ENCODE measurements at places on chromosomes 5 and 9.

DNA sequence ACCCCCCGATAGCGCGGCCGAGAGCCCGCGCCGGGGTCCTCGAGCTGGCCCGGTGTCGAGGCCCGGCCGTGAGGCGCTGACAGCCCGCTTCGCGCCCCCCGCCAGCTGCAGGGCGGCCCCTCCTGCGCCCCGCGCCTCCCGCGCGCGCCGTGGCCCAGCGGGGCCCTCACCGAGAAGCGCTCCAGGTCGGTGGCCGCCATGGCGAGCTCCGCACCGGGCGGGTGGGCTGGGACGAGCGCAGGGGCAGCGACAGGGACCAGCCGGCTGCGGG lies 166 bp downstream of the SEPTIN8 start:
- no peak for DNase-seq

DNA sequence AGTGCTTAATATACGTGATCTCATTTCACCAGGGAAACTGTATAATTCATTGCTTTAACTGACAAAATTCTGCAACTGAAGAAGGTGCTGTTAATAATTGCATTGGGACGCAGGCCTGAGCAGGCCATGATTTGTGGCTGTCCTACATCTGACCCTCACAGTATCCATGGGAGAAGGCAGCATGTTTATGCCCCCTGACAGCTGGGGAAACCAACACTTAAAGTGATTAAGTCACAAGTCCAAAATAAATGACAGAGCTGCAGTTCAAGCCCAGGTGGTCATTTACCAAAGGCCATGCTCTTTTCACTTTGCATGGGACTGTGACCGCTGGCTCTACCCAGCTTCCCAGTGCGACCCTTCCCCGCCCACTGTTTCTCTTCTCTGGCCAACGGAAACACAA lies 30.5 kb upstream of the KCNMB1 start:
- no peak for DNase-seq

GRCh38 chr9:124032247-124032646 lies 20.7 kb downstream of the LHX2 start:
- no peak for DNase-seq

DNA sequence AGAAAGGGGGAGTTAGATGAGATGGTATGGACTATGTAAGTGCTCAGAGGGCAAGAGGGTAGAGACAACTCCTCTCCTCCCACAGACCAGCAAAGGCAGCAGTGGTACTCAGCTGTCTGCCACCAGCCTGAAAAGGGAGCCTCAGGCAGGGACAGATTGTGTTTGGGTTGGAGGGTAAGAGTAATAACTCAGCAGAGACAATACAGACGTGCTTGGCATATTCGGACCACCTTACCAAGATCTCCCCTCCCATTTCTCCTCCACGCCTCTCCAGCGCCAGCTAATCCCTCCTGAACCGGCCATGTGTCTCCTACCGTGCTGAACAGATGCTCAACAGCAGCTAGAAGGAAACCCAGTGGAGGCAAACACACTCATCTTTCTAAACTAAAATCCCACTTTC lies 180.8 kb downstream of the ASTN2 start:
- no peak for DNase-seq

DNA sequence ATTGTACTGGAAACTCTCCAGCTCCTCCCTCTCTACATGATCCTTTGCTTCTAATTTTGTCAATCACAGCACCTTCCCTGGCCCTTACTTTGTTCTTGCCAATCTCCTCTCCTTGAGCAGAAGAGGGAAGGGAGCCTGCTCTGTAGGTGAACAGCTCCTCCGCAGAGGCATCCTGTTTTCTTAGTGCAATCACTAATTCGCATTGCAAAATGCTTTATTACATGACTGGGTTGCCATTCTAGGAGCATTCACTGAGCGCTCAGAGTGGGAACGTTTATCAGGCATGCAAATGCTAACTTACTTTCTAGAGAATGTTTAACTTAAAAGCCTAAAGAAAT lies 416 bp upstream of the SNX18 start:
- no peak for DNase-seq

DNA sequence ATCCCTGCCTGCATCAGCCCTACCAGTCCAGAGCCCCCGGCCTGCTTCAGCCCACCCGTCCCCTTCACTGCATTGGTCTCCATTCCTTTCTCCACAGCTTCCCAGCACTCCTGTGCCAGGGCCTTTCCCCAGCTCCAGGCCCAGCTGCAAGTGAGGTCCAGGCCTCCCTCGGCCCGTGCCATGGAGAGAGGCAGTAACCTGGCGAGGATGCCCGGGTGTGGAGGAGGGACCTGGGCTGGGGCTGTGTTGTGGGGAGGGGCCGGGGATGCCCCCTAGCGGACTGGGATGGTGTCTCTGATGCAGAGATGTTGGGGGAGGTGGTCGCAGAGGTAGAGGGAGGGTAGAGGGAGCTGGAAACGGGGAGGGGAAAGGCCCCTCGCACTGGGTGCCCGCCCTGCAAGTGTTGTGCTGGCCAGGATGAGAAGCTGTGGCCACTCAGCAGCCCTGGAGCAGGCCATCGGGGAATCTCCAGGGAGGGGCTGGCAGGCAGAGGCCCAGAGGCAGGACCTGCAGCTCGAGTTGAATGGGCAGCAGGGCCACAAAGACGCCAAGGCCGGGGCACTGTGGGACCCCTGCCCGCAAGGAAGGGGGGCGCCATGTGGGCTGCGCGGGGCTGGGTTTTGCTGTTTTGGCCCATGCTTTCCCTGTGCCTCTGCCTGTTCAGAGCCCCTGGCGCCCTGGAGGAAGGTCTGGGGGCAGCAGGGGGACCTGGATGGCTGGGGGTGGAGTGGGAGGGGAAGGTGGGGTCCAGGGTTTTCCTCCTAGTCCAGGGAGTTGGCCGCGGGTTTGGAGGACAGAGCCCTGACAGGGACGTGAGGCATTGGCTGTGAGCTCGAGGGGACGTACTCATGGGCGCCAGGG lies 26.0 kb upstream of the NKD2 start:
- no peak for DNase-seq

- DNase-seq, result no peak
These were observed 153.1 kb downstream of the FOCAD start for GRCh38 chr9:20837166-20837565.

- DNase-seq, result no peak
These were observed 642.0 kb upstream of the WWC1 start for GRCh38 chr5:167649471-167649870.

GRCh38 chr5:77337246-77337645 lies 126.8 kb downstream of the PDE8B start:
- no peak for DNase-seq

DNA sequence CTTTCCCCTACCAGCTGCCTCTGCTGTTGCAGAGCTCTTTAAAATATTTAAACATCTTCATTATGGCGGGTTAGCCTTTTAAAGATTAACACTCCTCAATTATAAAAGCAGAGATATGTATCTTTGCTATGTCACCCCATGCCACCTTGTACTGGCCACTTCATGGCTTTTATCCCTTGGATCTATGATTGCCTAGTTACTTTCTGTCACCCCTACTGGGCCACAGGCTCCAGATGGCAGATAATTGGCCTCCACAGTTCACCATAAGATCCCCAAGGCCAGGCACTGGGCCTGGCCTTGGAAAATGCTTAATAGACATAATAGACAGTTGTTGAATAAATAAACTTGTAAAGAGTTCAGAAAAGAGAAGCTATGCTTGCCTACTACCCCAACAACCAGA lies 142.0 kb upstream of the SHB start:
- DNase-seq, result no peak

GRCh38 chr9:96031916-96032534 lies 156.5 kb downstream of the ERCC6L2 start:
- DNase-seq, result no peak

GRCh38 chr5:174759091-174759490 lies 34.7 kb downstream of the MSX2 start:
- DNase-seq, result no peak

DNA sequence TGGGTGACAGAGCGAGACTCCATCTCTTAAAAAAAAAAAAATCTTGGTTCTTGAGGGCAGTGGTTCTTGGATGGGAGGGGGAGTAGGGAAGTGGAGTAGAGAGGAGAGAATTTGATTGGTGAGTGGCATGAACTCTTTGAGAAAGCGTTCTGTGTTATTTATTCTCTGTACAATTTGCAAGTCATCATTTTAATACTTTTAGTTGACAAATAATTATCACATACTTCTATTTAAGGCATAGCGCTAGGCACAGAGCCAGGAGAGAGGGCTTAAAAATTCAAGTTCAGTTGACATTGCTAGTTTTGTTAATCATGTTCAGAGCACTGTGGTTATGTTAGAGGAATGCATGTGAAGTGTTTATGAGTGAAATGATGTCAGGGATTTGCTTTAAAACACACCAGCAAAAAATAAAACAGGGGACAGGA lies 24.6 kb downstream of the HSDL2 start:
- DNase-seq, result no peak

DNA sequence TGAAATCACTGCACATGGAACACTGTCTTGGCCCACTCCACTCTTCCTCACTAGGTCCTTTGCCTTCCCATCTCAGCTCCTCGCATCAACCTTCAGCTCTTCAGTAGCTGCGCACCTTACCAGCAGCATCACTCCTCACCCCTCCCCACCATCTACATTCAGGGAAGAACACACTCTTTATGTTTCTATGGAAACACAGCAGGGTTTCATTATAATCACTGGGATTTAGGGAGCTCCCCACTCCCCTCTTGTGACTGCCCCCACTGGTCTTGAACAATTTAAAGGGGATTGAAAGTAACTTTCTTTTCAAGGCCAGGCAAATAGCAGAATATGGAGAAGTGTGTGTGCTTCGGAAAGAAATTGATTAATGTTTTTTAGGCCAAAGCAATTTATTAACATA lies 111.2 kb downstream of the INSYN2B start:
- DNase-seq, result no peak

GRCh38 chr5:53820119-53820801 lies 259.8 kb downstream of the NDUFS4 start:
- peak; percentile 21 for DNase-seq

DNA sequence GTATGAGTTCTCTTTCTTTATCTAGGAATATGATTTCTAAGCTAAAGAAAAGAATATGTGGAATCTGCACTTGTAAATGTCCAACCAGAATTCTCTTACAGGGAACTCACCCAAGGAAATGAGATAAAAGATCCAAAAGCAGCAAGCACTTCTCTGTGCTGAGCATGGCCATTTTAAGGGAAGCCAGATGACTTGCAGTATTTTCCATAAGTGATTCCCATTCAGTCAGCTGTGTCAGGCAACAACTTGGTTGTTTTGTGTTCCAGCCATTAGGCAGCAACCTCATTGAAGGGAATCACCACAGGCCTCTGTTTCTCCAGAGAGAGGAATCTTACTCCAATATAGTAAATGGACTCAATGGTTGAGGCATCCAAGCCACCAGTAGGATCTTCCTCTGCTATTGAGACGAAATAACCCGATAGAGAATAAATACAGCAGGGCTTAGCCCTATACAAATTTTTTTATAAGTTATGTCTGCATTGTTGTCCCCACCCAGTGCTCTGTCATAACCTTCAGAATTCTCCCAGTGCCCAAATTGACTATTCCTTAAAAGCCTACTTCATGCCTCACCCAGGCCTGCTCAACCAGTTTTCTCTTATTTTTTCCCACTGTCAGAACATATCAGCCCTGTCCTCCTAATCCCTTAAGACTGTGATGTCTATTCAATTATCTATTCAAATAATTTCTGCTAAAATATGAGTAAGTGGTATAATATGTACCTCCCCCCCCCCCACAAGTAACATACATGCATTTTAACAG lies 236.6 kb downstream of the PJA2 start:
- no peak for DNase-seq

GRCh38 chr9:110555551-110556331 lies 23.8 kb downstream of the SVEP1 start:
- DNase-seq, result no peak

- no peak for DNase-seq
These were observed 34.0 kb downstream of the NDST1 start for GRCh38 chr5:150541895-150542294.

DNA sequence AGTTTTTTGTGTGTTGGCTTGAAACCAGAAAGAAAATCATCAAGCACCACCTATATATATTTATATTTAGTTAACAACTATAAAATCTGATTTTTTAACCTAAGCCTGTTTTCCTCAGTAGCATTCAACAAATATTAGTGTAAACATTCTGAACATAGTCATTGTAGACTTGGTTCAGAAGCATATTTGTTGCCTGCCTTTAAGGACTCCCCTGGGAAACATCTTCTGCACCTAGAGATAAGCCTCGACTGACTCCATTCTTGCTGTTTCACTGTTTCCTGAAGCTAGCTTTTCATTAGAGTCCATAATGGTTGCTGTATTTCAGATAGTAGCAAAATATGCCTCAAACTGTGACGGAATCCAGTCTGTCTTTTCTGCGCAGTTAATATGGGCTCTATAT lies 123.5 kb downstream of the TRIO start:
- DNase-seq, result no peak

DNA sequence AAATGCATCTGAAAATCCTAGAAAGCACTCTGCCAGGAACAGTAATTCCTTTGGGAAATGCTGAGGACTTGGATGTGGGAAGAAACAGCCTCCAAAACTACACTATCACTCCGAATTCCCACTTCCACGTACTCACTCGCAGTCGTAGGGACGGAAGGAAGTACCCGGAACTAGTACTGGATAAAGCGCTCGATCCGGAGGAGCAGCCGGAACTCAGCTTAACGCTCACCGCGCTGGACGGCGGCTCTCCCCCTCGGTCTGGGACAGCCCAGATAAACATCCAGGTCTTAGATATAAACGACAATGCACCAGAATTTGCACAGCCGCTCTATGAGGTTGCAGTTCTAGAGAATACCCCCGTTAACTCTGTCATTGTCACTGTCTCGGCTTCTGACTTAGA lies 786 bp downstream of the PCDHB3 start:
- DNase-seq, result no peak

DNA sequence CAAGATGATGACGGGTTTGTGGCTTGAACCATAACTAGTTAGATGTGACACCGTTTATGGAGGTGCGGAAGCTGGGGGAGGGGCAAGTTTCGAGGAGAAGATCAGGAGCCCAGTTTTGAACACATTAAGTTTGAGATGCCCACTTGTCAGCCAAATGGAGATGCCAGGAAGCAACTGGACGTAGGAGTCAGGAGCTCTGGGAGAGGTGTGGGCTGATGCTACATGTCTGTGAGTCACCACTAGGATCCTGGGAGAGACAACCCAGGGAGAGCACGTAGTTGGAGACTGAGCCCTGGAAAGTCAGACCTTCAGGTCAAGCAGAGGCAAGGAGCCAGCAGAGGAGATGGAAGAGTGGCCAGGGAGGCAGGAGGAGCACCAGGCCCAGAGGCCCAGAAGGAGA lies 48.8 kb upstream of the SLC25A51 start:
- no peak for DNase-seq

All from GM20000 (cell line).